ENCODE measurements at places on chromosomes 5 and 9. TPM values are rescaled to one million over a fixed set of nuclear protein-coding genes. Genes with fewer than 3 reads are reported as not detected.

DNA sequence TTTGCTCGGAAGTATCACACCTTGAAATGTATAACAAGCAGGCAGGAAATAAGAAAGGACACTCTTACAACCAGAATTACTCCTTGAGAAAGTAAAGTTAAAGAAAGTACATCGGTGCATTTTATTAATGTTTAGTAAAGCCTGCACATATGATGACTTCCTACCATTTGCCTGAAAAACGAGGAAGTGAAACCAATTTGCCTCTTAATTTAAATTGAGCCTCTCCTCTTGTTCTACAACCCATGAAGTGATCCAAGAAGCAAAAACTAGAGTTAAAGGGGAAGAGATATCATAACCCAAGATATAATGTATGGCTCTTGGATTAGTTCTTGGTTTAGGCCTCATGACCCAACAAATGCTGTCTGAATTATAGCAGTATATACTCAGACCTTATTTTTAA lies 95.6 kb downstream of the GNAQ start:
- DNase-seq, result no peak

- no peak for DNase-seq
These were observed 12.4 kb upstream of the AKNA start for GRCh38 chr9:114400219-114400618.

GRCh38 chr9:19583890-19584289 lies 175.1 kb downstream of the ACER2 start:
- no peak for DNase-seq

DNA sequence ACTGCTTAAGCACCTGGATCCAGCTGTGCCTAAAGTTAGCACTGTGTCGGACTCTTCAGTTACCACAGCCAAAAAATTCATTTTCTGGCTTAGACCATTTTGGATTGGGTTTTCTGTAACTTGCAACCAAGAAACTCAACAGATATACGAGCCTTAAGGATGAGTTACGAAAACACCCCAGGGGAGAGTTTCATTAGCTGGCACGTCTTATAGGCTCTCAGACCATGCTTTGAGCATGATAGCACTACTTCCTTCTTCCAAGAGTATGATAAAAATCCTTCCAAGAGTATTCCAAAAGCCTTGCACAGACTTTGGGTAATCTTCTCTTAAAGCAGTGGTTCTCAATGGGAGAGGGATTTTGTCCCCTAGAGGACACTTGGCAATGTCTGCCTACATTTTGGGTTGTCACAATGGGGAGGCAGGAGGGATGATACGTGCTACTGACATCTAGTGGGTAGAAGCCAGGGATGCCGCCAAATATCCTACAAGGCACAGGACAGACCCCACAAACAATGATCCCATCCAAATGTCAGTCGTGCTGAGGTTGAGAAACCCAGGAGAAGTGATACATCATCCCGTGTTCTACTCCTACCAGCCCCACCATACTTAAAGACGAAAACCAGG lies 64.8 kb downstream of the SMIM23 start:
- peak; percentile 64 for DNase-seq

- no peak for DNase-seq
These were observed 107.2 kb downstream of the UBE2R2 start for GRCh38 chr9:33923998-33924701.

GRCh38 chr5:139058121-139058520 lies 140.0 kb downstream of the SIL1 start:
- DNase-seq, result no peak

DNA sequence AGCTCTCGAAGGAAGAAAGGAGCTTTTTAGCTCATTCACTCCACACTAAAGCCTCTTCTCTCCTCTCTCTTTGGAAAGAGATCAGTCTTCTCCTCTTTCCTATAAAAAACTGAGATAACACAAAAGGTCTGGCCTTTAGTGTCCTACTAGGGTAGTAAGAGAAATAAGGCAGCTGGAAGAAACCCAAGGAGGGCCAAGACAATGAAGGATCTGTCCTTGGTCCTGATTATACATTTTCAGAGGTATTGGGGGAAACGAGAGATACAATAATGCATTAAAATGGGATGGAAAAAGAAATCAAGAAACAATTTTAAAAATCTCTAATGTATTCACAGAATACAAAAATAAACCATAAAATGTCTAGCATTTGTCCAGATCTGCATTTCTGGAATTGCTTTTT lies 184.0 kb downstream of the SLF1 start:
- no peak for DNase-seq

GRCh38 chr9:5817862-5818261 lies 15.1 kb downstream of the ERMP1 start:
- DNase-seq, result no peak

DNA sequence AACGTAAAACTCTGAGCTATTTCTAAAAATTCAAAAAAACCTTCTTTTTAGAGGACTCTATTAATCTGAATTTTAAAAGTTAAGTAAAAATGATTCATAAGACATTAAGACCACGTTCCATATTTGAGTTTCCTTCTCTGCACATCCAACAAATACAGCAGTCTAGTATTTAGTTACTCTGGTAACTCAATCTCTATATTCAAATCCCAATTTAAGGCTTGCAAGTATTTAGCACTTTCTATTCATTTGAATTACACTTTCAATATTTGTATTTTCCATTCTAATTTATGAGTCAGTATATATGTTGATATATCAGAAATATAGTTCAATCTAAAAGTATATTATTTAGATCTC lies 17.7 kb downstream of the RFX3 start:
- no peak for DNase-seq

The ZFP2 gene
- total RNA-seq, result 2.0 TPM

The SH3RF2 gene
- total RNA-seq, result 1.6 TPM

The EDIL3 gene
- total RNA-seq, result 48.3 TPM

The IRX2 gene
- 63.2 TPM for total RNA-seq

The PCDH12 gene
- total RNA-seq, result not detected

The PHYHD1 gene
- total RNA-seq, result 20.0 TPM

The LAMC3 gene
- total RNA-seq, result 35.9 TPM

The HTR4 gene
- total RNA-seq, result not detected

The ST8SIA4 gene
- total RNA-seq, result 1.3 TPM

The TMEM174 gene
- not detected for total RNA-seq

The CCDC180 gene
- total RNA-seq, result 5.9 TPM

Data from WTC11 (cell line).